Fibroblast of skin of left biceps (primary cell): ENCODE measurements at places on chromosomes 3 and 15.

DNA sequence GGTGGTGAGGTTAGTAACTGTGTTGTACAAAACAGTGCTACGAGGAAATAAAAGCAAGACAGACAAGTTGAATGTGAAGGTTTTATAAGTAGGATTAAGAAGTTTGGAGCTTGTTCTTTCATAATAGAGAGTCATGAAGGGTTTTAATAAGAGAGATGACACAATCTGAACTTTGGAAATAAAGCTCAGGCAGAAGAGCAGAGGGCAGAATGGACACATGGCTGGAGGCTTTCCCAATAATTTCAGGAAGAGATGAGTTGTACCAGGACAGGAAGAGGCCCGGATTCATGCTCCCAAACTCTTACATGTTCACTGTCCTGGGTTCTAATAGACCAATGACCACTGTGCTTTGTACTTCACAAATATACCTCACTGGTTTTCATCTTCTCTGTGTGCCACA is 194.8 kb downstream of the SLC9A9 start:
- DNase-seq: no peak

DNA sequence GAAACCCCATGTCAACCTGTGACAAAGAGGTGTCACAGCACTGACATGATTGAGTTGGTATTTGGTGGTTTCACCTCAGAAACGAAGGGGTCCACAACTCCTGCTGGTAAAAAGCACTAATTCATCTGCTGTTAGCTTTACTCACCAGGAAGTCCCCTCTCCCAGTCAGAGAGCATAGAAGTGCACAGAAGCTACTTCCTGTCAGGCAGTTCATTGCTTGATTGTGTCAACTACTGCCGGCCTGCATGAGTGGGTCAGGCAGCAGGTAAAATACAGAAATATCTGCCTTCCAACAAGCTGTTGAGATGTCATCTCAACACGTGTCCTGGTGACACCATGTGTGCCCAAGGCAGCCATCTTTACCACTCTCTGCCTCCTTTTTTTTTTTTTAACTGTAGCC is 596.6 kb upstream of the NR2F2 start:
- no peak for DNase-seq

- no peak for DNase-seq
Measured at GRCh38 chr3:32403663-32404062, 12.0 kb downstream of the CMTM7 start.

- no peak for DNase-seq
Measured at GRCh38 chr15:25058080-25058785, 103.4 kb downstream of the SNRPN start.

DNA sequence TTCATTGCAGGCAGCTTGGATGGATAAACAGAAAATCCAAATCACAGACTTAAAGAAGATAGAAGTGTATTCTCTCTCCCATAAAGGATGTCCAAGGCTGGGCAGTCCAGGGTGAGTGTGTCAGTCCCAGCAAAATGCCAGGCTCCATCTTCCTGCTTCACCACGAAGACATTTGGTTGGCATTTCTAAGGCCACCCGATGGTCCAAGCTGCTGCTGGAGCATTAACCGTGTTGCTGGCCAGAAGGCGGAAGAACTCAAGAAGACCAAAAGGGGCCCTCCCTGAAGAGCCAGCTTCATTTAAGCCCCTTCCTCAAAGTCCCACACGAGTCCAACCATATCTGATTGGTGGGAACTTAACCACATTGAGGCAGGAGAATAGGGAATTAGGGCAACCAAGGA is 3.0 kb upstream of the CYP11A1 start:
- DNase-seq: no peak

DNA sequence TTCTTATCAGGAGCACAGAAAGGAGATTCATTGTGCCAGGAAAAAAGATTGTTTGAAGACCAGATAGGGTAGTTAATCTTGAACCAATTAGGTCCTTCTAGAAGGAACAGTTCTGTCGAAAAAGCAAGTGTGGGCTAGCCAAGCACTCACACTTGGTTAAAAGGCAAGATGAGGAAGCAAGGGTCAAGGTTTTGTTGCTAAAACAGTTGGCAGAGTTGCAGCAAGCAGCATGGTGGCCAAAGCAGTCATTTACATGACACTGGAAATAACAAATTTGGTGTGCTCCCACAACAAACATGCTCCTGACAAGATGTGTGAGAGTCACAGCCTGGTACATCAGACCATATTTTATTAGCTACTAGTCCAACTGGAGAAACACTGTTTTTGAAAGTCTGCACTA is 228.0 kb upstream of the CFAP20DC start:
- no peak for DNase-seq

DNA sequence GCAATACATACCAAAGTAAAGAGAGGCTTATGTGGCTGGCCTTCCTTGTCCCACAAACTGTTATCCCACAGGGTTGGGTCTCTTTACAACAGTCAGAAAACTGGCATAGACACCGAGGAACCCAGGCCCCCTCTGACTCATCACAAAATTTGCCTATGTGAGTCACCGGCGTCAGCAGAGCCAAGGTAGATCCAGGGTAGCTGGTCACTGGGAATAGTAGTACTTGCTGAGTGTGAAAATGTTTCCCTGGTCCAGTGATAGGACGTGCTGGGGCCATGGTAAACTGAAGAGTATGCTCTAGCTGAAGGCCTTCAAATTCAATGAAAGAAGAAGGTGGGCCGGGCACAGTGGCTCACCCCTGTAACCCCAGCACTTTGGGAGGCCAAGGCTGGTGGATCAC is 27.1 kb upstream of the SKIL start:
- DNase-seq: no peak

DNA sequence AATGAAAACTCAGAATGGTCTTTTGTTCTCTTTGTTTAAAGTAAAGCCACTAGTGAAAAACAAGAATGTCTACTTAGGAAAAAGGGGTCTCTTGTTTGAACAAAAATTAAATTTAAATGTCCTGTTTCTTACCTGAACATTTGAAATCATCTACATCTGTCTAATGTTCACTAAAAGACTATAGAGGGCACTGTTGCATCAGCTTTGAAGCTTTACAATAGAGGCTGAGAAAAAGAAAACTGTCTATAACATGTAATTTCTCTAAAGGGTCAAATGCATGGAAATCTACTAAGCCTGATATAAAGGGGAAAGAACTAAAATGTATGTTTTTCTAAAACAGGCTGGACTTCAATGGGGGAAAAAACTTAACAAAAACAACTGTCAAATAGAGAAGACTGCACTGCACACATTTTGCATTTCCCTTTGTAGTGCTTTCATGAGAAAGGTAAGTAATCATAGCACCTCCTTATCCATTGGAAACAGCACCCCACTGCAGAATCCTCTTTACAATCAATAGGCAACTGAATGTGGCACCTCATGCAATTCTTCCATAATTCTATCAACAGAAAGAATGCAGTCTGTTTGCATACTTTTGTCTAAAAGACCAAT is 26.3 kb downstream of the DPH6 start:
- DNase-seq: no peak

DNA sequence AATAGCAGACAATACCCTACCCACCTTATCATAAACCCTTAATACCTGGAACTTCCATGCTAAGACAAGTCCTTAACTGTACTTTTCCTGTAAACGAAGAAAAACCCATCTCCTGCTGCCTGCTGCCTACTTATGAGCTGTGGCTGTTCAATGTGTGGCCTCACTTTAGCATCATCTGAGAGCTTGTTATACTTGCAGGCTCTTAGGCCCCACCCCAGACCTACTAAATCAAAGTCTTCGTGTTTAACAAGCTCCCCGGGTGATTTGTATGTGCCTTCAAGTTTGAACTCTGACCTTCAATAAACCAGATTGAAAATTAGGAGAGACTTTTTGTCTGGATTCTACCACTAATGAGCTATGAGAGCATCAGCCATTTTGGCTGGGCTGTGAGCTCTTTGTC is 29.3 kb downstream of the TMEM41A start:
- DNase-seq: no peak

DNA sequence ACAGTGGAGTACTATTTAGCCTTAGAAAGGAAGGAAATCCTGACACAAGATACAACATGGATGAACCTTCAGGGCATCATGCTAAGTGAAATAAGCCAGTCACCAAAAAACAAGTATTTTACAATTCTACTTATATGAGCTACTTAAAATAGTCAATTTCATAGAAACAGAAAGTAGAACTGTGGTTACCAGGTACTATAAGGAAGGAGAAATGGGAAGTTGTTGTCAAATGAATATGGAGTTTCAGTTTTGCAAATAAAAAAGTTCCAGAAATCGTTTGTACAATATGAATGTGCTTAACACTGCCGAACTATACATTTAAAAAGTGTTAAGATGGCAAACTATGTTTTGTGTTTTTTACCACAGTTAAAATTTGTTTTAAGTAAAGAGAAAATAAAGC is 26.8 kb downstream of the TRANK1 start:
- DNase-seq: no peak

- DNase-seq: no peak
Measured at GRCh38 chr3:48555231-48555948, 1.2 kb downstream of the PFKFB4 start.

DNA sequence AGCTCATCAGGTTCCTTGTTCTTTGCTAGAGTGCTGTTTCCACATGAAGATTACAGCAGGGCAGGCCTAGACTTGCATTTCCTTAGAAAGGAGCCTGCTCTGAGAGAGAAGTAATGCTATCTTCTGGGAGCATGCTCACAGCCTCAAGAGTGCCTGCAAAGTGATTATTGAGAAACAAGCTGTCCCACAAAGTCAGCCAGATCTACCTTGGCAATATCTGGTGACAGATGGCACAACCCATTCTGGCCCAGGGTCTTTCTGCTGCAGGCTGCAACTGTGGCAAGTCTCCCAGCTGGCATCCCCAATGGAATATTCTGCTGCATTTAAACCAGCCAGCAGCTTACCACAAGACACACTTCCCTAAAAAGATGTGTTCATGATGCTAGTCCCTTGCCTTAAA is 29.3 kb downstream of the MTMR10 start:
- no peak for DNase-seq

GRCh38 chr3:32155117-32155516 is 48.7 kb downstream of the GPD1L start:
- DNase-seq: no peak

- DNase-seq: peak; percentile 61
Measured at GRCh38 chr3:37174532-37175126, at the start of gene LRRFIP2. LRRFIP2 (minus strand) TSS chr3:37174582; CDS start chr3:37148983, 25,599 bp downstream.

GRCh38 chr3:23209747-23210487 is 6.8 kb downstream of the UBE2E2 start:
- no peak for DNase-seq

- no peak for DNase-seq
Measured at GRCh38 chr3:23612296-23612891, 193.4 kb upstream of the UBE2E1 start.
